Activated CD4-positive, alpha-beta T cell treated with anti-CD3 and anti-CD28 coated beads, Interleukin-2, amount 50 U/mL, for 1 hour (primary cell): ENCODE measurements at places on chromosomes 13 and 19.

GRCh38 chr13:26864576-26864975 lies 104.0 kb upstream of the GPR12 start:
- no peak for DNase-seq

DNA sequence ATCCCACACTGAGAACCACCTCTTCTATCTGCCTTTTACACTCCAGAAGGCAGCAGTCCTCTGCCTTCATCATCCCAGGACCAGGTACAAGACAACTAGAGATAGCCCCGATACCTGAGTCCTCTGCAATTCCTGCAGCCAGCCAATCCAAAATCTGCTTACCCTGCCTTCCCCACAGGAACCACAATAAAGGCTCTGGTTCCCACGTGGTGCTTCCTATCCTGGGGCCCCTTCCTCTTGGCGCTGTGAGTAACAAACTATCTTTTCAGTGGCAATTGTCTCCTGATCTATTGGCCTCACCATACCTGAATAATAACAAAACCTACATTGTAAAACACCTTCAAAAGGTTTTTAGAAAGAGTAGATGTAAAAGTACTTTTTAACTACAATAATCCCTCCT lies 63.1 kb downstream of the ZDHHC20 start:
- peak; percentile 11 for DNase-seq

DNA sequence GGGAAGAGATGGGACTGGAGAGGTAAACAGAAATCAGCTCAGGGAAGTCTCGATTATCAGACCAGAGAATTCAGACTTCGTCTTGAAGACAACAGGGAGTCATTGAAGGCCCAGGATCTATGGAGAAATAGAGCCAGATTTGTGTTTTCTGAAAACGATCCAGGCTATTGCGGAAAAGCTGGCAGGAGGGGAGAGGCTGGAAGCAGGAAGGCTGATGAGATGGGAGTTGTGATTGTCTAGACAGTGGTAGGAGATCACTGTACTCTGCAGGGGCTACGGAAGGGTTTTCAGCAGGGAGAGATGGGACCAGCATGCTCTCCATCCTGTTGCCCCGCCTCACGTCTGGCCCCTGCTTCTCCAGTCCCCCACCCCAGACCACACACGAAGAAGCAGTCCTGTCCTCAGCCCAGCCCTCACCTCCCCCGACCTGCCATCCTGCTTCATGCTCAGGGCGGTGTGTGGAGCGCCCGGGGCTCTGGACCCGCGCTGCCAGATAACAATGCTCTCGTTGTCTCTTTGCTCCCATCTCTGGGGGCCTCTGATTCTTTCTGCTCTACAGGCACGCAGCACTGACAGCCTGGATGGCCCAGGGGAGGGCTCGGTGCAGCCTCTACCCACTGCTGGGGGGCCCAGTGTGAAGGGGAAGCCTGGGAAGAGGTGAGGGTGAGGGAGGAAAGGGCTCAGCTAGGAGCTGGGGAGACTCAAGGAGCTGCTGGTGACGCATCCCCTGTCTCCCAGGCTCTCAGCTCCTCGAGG lies 1.9 kb downstream of the ARHGAP33 start:
- DNase-seq = no peak

GRCh38 chr13:64930636-64931035 lies 2299.5 kb downstream of the PCDH9 start:
- DNase-seq = no peak

GRCh38 chr13:79456656-79457365 lies 24.1 kb upstream of the NDFIP2 start:
- DNase-seq = no peak

GRCh38 chr19:31264041-31264778 lies 85.0 kb downstream of the TSHZ3 start:
- no peak for DNase-seq

GRCh38 chr13:39893808-39894207 lies 238.3 kb downstream of the COG6 start:
- DNase-seq = no peak

- no peak for DNase-seq
These were observed 58.8 kb downstream of the TNFRSF19 start for GRCh38 chr13:23628765-23629565.

DNA sequence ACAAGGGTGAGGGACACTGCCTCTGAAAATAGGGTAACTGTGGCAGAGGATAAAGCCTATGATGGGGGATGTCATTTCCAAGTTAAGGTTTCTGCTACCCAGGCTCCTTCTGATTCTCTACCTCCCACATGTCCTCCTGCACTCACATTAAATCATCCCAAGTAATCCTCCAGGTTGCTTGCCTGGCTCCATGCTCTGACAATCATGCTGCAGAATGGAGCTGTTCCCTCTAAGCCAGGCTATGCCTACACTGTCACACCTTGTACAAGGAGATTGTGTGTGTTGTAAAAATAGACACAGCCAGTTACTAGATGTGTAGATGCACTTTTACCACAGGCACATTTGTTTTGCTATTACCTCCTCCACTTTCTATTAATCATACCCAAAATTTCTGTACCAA lies 8.0 kb downstream of the ZNF416 start:
- DNase-seq = no peak

GRCh38 chr19:40400559-40400958 lies 10.6 kb upstream of the HIPK4 start:
- no peak for DNase-seq

DNA sequence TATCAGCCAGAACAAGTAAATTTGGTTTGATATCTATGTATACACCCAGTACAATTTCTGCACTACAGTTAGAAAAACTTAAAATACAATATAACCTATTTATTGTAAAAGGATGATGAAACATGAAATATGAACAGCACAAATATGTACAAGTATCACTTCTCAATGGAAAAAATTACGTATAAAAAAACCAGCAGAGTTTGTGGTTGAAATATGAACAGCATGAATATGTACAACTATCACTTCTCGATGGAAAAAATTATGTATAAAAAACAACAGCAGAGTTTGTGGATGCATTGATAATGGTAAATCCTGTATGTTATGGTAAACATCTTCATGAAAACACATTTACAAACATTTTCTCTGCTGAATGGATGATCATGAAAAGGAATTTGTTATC lies 32.4 kb upstream of the CEACAM21 start:
- DNase-seq = no peak

GRCh38 chr13:33179463-33179862 lies 106.1 kb downstream of the STARD13 start:
- no peak for DNase-seq

GRCh38 chr13:107324416-107325204 lies 756.7 kb upstream of the ARGLU1 start:
- DNase-seq = no peak

GRCh38 chr13:76954538-76954937 lies 6.2 kb downstream of the ACOD1 start:
- no peak for DNase-seq

- no peak for DNase-seq
These were observed 553.1 kb downstream of the EFNB2 start for GRCh38 chr13:105982219-105982930.

DNA sequence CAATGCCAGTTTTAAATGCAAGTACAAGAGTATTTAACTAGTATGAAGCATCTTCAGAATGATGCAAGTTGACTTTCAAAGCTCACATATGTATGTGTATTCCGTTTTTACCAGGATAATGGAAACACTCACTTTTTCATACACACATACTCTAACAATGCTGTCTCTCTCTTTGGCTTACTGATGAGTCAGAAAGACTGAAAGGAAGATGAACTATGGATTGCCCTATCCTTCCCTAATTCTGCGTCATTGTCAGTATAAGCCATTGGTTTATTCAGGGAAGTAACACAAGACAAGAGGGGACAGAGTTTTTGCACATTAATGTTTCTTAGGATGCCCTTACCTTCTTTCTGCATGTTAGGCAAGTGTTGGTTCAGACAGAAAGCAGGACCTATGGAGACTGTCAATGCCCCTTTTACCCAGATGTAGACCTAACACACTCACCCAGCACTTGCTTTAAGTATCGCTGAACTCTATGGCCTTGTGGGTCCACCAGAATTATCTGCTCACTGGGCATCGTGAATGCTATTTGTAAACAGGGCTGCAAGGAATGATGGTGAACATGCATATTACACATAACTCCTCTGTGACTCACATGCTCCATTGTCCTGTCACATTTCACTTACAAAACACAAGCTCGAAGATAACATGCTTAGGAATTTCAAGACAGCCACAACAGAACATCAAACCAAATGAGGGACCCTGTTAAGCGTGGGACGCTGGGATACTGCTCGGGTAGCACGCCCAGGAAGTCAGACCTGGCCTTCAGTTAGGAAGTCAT lies 10.0 kb upstream of the OXGR1 start:
- DNase-seq = no peak

DNA sequence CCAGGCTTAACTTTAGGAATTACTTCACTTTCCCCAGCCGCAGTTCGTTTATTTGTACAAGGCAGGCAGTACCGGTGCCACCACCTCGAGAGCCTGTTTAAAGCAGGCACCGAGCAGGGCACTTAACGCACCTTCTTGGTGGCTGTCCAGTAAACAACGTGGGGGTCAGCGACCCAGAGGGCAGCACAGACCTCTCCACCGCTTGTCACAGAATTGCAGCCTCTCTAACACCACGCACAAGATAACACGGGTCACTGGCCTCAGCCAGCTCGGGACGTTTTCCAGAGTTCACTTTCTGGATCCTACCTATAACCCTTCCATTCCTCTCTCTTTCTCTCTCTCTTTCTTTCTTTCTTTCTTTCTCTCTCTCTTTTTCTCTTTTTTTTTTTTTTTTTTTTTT lies 16.8 kb upstream of the ELAVL1 start:
- no peak for DNase-seq

- peak; percentile 2 for DNase-seq
These were observed 124.2 kb downstream of the LMO7 start for GRCh38 chr13:75760131-75761021.

GRCh38 chr13:72527333-72527732 lies 200.1 kb downstream of the MZT1 start:
- DNase-seq = no peak

GRCh38 chr13:76397413-76397812 lies 488.8 kb downstream of the KCTD12 start:
- DNase-seq = no peak

- no peak for DNase-seq
These were observed 3.4 kb upstream of the POLD1 start for GRCh38 chr19:50380751-50381151.

- DNase-seq = no peak
These were observed 18.8 kb upstream of the GAS6 start for GRCh38 chr13:113882716-113883115.

DNA sequence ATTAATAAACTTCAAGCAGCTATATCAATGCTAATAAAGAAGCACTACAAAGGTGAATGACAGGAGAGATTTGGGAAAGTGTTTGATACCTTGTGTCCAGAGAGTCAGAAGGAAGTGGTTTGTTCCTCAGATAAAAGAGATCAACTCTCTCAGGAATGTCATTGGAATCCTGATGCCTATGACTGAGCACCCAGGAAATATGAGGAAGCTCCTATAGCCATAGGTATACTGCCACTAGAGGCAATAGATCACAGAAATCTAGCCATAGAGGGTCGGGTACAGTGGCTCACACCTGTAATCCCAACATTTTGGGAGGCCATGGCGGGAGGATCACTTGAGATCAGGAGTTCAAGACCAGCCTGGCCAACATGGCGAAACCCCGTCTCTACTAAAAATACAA lies 612.6 kb downstream of the DACH1 start:
- no peak for DNase-seq

GRCh38 chr19:15635016-15635805 lies 5.5 kb upstream of the CYP4F3 start:
- DNase-seq = no peak

GRCh38 chr13:35979361-35979951 lies 151.7 kb downstream of the DCLK1 start:
- no peak for DNase-seq

GRCh38 chr19:34288381-34288780 lies 34.0 kb downstream of the GARRE1 start:
- no peak for DNase-seq

DNA sequence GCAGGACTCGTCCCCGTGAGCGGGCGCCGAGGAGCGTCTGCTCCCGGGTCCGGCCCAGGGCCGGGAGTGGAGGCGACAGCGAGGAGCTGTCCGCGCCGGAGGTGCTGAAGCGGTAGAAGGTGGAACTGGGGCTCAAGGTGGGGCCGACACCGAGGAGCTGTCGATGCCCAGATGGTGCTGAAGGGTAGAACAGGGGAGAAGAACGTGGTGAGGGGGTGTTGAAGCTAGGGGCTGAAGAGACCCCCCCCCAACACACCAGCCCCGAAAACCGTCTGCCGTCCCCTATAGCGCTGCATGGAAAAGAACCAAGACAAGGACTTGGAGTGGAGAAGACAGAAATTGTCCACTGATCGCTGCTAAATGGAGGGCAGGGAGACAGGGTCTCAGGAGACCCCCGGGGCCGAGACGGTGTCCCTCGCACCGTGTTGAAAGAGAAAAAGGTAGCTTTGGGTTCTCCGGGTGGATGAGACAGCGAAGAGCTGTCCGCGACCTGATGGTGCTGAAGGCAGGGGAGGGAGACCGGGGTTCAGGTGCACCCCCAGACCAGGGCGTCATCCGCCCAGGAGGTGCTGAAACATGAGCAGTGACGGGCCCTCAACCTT lies 7.1 kb upstream of the PDE4C start:
- DNase-seq = peak; percentile 47

DNA sequence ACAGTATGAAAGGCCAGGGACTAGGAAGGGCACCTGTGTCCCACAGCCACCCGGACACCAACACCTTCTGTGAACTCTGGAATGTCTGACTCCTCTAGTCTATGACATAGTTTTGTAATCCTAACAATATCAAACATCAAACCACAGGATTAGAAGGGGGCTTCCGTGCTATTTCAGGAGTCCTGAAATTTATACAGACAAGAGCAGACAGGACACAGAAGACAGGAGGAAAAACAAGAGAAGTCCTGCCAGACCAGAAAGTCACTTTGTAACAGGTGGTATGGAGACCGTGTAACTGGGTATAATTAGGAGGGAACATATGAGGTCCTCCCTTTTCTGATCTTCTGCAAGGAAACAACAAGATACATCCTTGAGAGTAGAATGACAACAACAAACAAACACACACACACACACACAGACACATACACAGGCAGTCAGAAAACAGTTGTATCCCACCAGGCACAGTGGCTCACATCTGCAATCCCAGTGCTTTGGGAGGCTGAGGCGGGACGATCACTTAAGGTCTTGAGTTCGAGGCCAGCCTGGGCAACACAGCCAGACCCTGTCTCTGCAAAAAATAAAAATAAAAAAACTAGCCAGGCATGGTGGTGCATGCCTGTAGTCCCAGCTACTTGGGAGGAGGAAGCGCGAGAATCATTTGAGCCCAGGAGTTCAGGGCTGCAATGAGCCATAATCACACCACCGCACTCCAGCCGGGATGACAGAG lies 13.1 kb downstream of the INSR start:
- no peak for DNase-seq

DNA sequence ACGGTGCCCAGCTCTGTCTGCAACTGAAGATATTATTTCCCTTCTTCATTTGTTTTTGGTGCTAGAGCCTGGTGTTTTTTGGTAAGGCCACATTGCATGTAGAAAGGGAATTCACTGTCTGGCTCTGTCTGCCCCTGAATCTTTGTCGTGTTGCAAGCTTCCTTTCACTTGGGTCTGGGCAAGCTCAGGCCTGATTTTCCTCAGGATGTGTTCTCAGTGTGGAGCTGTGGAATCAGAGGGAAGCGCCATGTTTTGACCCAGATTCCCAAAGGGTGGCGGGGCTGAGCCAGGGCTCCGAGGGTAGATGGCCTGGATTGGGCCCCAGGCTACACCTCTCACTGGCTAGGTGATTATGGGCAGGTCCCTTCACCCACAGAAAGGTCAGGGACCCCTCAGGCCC lies 8.6 kb downstream of the PRKCSH start:
- no peak for DNase-seq
